ENCODE measurements at places on chromosomes 2 and 18.
A peak's percentile ranks its signal among the peaks of the same experiment; 100 is the strongest.

- ATAC-seq: no peak
Measured at GRCh38 chr2:54353216-54353615, 97.2 kb upstream of the TSPYL6 start.

- no peak for ATAC-seq
Measured at GRCh38 chr2:170817093-170818035, 677 bp downstream of the GAD1 start.

DNA sequence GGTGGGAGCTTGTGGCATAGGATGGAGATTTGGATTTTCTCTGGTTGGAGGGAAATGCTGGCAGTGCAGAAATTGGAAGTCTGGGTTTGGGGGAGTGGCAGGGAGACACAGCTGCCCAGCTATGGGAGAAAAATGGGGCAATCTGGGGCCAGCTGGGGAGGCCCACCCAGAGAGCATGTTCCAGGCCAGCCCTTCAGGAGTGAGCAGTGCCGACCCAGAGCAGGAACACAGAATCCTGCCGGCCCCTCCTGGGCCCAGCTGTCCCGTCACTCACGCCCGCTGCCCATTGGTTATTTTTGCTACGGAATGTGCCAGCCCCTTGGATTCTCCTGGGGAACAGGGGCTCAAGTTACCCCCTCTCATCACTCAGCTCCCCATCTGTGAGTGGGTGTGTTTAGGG is 4.9 kb downstream of the SPEG start:
- ATAC-seq: no peak

- ATAC-seq: no peak
Measured at GRCh38 chr2:127672341-127673224, 2.7 kb downstream of the LIMS2 start.

- ATAC-seq: no peak
Measured at GRCh38 chr2:183292028-183292427, 167.8 kb downstream of the NUP35 start.

DNA sequence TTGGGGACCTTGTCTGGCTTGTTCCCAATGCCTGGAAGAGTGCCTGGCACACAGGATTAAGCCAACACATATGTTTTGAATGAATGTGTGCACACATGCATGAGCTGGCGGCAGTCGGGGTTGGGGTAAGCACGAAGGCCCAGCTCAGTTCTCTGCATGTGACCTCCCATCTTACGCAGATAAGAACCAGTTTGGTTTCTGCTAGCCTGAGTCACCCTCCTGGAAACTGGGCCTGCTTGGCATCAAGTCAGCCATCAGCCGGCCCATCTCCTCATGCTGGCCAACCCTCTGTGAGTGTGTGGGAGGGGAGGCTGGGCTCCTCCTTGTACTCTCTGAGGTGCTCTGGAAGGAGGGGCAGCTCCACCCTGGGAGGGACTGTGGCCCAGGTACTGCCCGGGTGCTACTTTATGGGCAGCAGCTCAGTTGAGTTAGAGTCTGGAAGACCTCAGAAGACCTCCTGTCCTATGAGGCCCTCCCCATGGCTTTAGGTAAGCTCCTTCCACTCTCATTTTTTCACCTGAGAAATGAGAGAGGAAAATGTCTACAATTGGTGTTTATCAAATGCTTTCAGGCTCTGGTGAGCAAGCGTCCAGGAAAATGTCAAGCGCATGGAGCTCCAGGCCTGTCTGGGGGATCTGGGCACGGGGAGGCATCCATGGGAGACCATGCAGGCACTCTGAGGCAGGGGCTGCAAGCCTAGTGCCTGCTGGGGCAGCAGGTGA is 9.7 kb upstream of the IL1RN start:
- ATAC-seq: no peak

- no peak for ATAC-seq
Measured at GRCh38 chr2:65015731-65016130, 26.5 kb downstream of the SLC1A4 start.

GRCh38 chr2:135800513-135801460 is 36.2 kb downstream of the LCT start:
- ATAC-seq: peak; percentile 68

DNA sequence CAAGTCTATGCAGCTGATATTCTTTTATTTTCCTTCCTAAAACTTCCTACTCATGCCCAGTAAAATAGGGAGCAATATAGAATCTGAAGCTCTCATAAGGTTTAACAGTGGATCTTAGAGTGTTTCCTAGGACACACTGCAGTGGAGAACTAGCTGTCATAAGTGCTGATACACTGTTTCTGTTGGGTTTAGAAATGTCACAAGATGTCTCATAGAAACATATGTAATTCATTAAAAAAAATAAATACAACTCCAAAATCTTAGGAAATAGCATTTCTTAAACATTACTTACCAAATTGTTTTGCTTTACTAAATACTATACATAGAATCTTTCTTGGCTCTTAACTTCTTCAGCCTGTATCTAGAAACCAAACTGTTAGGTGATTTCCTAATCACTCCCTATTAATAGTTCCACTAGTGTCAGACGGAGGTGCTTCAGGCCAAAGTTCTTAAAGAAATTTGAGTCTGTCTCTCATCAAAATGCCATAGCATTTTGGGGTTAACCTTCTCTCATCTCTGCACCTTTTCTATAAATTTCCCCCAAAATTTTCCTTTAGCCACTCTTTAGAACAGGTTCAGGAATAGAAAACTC is 93.7 kb downstream of the CERKL start:
- no peak for ATAC-seq

DNA sequence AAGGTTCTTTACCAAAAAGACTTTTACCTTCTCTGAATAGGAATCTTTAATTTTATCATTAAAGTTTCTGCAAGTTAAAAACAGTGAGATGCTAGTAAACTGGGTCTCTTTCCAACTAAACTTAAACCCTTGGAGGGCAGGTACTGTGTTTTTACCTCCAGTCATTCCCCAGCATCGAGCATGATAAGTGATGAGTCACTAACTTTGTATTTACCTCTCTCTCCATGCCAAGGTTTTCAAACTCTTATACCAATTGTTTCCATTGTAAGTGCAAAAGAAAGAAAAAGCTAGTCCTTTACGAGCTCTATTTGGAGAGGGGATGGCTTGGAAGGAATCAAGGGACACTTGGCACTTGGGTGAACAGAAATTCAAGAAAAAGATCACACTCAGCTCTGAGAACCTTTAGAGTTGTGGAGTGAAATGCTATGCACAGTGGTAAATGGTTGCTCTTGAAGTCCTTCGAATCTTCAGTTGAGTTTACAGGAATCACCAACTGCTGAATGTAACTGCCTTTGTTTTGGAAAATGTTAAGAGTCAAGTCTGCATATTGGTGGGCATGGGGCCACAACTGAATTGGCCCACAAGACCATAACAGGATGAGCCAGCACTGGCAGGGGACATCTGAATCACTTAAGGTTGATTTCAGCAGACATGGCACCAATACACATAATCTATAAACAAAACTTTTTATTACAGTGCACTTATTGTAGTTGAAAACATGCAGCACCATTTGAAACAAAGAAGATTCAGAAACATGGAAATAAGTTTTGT is 8.3 kb upstream of the RBM43 start:
- ATAC-seq: no peak

DNA sequence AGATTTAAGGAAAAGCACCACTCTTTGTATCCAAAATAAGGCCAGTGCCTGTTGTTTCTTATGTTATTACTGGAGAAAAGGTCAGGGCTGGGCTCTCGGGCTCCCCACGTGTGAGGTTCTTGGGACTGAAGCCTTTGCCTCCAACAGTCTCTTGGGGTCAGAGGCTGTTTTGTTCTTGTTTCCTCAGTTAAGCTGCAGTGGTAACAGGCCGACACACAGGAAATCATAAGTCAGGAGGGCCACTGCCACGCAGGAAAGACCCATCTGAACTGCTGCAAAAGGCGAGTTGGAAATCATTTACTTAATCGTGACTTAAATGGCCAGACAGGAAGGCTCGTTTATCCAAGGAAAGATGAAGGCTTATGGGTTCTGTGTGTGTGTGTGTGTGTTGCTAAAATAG is 30.3 kb upstream of the IL37 start:
- ATAC-seq: peak; percentile 75

- no peak for ATAC-seq
Measured at GRCh38 chr2:205802065-205802464, 119.8 kb downstream of the NRP2 start.

DNA sequence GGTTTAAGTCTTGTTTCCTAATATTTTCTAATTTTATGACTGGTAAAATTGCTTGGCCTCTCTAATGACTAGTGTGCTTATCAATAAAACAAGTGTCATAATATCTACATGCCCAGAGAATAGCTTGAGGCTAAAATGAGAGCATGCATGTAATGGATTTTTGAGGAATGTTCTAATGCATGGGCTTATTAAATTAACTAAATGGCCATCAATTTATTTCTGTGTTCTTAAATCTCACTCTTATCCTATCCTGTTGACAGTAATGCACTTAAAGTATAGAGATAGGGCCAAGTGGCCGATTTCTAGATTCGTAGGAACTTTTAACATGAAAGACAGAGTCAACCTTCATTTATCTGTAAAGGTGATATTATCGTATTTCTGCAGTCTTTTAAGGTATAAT is 252.4 kb upstream of the COL3A1 start:
- no peak for ATAC-seq

GRCh38 chr18:57583297-57583835 is 3.1 kb downstream of the FECH start:
- no peak for ATAC-seq

DNA sequence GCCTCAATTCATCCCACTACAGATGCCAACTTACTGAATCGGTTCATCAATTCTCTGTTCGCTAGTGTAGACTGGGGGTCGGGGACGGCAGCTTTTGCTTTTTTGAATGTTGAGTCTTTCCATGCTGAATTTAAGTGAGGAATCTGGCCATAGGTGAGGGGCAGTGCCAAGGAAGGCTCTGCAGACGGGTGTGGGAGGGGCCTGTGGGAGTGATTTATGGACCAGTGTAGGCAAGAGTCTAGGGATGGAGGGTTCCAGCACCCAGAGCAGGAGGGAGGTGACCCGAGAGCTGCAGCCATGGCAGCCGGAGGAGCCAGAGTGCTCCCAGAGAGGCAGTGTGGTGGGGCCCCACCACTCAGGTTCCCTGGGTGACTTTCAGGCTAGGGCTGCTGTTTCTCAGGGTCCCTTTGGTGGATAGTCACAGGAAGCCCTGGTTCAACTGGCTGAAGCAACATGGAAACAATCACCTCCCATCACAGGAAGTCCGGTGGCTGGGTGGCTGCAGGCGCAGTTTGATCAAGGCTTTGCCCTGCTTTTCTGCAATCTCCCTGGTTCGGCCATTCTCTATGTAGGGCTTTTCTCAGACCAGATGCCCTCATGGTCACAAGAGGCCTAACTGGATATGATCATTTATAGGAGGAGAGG is 16.9 kb upstream of the TEX44 start:
- ATAC-seq: no peak

- no peak for ATAC-seq
Measured at GRCh38 chr2:153944800-153945199, 73.1 kb downstream of the GALNT13 start.

- ATAC-seq: no peak
Measured at GRCh38 chr18:14927701-14928100, 179.7 kb downstream of the ANKRD30B start.

DNA sequence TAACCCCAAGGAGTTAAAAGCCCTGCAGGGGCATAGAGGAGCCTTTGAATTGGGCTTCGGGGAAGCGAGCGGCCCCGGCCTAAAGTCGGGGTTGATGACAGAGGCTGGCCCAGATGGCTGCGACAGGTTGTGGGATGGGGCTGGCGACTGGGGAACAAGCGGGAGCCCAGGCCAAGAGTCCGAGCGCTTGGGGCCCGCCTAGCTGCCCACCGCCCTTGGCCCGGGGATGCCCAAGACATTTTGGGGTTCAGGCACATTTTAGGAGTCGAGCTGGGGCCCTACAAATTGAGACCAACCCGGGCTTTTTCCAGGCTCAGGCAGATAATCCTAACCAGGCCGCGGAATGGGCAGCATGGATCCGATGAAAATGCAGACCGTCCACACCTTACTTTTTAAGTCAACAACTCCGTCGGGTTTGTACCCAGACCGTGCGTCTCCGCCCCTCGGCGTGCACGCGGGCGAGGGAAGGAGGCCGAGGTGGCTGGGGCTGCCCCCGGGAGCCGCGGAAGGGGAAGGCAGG is 507 bp downstream of the RTKN start:
- no peak for ATAC-seq

- ATAC-seq: no peak
Measured at GRCh38 chr2:232501794-232502390, 14.3 kb upstream of the ECEL1 start.

GRCh38 chr18:6107794-6108193 is 212.5 kb upstream of the TMEM200C start:
- ATAC-seq: no peak

DNA sequence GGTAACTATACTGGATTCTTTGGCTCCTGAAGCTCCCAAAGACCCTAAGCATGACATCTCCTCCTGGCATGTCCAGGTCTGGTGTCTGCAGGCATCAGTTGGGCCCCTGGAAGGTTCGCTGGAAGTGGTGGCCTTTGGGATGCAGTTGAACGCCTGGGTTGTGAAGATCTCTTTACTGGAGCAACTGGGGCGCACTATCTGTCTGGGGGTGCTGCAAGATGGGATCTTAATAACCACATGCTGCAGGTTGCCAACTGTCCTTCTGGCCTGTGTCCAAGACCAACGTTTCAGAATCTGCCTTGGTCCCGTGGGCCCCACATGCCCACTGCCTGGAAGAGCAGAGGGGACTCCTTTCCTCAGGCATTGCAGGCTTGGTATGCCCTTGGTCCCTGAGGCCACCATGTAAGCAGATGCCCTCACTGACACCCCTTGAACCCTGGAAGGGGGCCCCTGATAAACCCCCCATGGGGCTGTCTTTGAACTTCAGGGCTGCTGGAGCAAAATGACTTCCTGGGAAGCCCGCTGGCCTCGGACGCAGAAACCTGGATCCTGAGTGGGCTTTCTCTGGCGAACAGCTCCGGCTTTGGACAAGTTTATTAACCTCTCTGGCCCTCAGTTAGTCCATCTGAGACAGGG is 101.9 kb downstream of the TWIST2 start:
- ATAC-seq: no peak

DNA sequence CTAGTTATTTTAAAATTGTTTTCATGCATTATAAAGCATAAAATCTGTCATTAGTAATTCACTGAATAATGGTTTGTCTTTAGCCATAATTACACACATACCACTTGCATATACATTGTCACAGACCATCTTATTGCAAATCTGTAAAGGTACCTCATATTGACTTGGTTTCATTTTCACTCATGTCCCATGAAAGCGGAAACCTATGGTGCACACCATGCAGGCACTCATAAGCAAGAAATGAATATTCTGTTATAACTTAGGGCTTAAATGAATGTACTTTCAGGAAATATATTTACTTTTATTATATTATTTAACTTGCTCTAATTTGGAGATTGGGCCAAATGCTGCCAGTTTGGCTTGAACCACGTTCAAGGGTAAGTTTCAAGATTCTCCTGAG is 29.2 kb upstream of the STK17B start:
- peak; percentile 86 for ATAC-seq
